Mesendoderm (in vitro differentiated cells): ENCODE measurements at places on chromosomes 16 and 17.

- DNase-seq = peak; percentile 91
These were observed 889 bp upstream of the ZNF423 start for GRCh38 chr16:49856672-49857330.

- DNase-seq = no peak
These were observed 67.7 kb downstream of the TBX4 start for GRCh38 chr17:61519754-61520440.

GRCh38 chr16:22397464-22397863 lies 23.0 kb upstream of the CDR2 start:
- no peak for DNase-seq

GRCh38 chr16:14182999-14183398 lies 111.9 kb downstream of the MRTFB start:
- no peak for DNase-seq

- DNase-seq = no peak
These were observed 71.5 kb downstream of the VMP1 start for GRCh38 chr17:59778996-59779395.

GRCh38 chr17:78694805-78695531 lies 87.1 kb downstream of the CYTH1 start:
- no peak for DNase-seq

DNA sequence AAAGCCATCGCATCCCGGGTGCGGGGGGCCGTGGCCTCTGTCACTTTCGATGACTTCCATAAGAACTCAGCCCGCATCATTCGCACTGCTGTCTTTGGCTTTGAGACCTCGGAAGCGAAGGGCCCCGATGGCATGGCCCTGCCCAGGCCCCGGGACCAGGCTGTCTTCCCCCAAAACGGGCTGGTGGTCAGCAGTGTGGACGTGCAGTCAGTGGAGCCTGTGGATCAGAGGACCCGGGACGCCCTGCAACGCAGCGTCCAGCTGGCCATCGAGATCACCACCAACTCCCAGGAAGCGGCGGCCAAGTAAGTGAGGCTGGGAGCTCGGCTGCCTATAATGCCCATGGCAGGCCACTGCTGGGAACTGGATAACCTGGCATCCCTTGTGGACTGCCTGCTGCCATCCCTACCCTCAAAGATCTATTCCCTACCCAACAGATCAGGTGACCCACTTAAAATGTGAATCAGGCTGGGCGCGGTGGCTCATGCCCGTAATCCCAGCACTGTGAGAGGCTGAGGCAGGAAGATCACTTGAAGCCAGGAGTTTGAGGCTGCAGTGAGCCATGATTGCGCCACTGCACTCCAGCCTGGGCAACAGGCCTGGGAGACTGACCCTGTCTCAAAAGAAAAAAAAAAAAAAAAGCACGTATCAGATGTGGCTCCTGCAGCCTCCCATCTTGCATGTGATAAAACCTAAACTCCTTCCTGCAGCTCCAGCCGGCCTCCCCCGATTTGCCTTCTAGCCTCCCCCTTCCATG lies 18.3 kb downstream of the CDIPT start:
- no peak for DNase-seq

- DNase-seq = no peak
These were observed 80.9 kb downstream of the PRKCA start for GRCh38 chr17:66383333-66383732.

GRCh38 chr17:82238472-82239201 lies 9.8 kb downstream of the SLC16A3 start:
- DNase-seq = no peak

GRCh38 chr17:56937687-56938086 lies 23.2 kb downstream of the COIL start:
- no peak for DNase-seq

DNA sequence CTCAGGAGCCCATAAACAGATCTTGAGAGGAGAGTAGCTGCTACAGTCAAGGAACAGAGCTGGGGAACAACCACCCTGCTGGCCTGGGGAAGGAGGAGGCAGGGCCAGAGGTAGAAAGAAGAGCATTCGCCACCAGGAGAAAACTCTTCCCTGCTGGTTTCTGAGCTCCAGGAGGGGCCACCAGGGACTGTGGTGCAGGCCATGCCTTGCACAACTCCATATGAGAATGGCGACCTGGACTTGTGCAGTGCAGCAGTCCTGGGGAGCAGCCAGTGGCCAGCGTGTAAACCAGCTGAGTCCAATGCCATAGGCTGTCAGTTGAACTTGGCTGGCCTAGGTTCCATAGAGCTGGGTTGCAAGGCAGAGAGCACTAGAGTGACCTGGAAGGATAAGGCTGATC lies 11.6 kb downstream of the SLC13A2 start:
- DNase-seq = no peak

GRCh38 chr16:89779909-89780305 lies 36.5 kb downstream of the FANCA start:
- no peak for DNase-seq

DNA sequence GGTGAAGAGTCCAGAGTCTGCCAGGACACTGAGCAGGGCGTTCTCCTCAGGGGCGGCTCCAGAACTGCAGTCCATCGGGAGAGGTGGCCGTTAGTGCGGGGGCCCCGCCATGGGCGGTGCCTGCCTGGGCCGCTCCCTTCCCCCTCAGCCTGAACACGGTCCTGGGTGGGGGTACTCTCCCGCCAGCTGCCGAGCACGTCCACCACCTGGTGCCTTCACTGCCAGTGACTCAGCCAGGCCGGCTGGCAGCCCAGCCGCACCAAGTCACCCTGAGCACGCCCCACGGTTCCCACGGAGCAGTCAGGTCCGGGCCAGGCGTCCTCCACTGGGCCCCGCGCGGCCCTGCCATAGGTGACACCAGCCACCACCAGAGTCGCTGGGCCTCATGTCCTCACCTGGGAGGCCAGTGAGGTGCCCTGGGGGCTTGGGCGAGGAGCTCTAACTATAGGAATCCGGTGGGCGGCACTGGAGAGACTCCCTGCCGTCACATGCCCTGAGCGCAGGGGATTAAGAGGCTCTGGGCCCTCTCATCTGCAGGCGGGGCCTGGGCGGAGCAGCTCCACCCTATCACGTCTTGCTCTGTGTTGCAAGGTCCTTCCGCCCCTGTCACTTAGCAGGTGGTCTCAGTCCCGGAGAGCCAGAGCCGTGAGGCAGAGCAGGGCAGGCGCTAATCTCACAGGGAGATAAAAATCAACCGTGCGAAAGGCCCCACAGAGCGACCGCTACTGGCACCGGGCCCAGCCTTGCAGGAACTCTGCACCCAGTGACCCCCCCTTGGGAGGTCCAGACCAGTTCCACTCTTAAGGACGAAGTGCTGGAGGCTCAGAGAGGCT lies 14.3 kb downstream of the PIEZO1 start:
- DNase-seq = peak; percentile 92

DNA sequence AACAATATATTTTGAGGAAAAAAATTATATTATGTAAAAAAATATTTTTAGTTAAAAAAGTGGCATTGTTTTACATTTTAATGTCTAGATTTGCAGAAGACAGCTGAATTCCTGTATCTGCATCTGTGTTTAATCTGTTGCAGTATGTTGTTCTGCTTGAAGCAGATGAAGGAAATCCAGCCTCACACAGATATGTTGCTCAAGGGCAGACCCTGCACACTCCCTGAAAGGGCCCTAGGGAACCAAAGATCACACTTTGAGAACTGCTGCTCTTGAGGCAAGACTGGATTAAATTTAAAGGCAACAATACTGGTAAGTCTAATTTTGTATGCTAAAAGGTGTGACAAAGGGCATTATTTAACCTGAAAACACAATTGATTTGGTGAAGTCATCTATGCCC lies 16.4 kb upstream of the SLC6A4 start:
- DNase-seq = no peak

GRCh38 chr16:28879261-28879840 lies 1.1 kb downstream of the ATP2A1 start:
- no peak for DNase-seq

- no peak for DNase-seq
These were observed 40.8 kb downstream of the SPOP start for GRCh38 chr17:49637050-49637449.

DNA sequence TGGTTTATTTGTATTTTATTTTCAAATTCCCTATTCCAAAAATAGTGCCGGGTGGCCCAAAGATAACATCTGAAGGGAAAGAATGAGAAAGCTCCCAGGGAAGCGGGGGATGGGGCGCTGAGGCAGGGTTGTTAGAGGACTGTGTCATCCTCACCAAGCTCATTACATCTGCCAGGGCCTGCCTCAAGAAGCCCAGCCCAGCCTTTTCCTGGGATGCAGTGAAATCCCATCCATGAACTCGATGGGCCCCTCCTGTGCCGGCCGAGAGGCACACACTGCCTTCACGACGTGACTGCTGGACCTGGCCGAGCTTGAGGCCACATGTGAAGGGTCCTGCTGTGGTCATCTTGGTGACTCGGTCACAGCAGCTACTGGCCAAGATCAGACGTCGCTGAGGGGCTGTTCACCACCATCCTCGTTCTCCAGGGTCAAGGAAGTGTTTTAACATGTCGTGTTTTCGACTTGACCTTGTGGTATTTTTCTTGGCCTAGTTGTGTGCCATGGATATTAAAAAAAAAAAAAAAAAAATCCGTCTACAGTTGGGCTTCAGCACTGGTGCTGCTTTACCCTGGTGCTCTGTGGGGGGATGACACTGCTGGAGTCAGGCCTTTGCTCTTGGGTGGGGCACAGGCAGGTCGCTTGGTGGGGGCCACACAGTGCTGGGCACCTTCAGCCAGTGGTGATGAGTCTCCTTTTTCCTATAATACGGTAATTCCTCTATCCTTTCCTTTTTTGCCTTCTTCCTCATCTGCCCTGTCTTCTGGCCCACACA lies 4.9 kb downstream of the TIMM22 start:
- peak; percentile 70 for DNase-seq

GRCh38 chr16:89153848-89154271 lies 17.7 kb upstream of the CDH15 start:
- DNase-seq = no peak

- no peak for DNase-seq
These were observed 21.1 kb upstream of the TACO1 start for GRCh38 chr17:63579633-63580032.

GRCh38 chr16:89093602-89094251 lies at the start of gene ACSF3:
Gene ACSF3 (plus strand): TSS chr16:89093852. CDS start chr16:89100682, 6,830 bp downstream.
- DNase-seq = peak; percentile 19

DNA sequence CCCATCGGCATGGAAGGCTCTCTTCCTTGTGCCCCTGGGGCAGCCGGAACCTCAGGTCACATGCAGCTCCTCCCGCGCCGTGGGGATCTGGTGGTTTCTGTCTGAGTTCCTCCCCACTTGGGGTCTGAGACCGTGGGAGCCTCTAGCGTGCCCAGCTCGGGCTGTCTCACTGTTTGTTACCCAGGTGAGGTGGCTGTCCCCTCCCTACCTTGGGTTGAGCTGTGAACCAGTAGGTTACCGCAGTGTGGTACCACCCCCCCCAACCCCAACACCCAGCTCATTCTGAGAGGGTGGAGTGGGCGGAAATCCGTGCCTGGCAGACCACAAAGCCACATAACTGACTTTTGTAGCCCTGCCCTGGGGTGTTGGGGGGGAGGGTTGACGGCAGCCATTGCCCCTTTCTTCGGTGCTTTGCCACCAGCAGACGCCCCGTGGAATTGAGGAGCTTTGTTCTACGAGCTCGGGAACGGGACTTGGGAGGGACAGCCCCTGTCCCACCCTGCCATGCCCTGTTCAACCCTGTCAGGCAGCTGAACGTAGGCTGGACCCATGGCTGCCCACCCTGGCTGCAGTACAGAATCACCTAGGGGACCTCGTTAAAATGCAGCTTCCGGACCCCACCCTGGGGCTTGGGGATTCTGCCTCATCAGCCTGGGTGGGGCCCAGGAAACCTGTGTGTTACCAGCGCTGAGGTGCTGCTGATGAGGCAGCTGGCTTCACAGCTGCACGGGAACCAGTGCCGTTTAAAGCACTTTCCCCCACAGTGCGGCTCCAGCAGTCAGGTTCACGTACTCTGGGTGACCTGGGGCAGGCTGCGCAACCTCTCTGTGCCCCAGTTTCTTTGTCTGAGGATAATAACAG lies 18.5 kb downstream of the RAP1GAP2 start:
- no peak for DNase-seq
